ENCODE measurements at places on chromosomes 1 and 21. TPM values are rescaled to one million over a fixed set of nuclear protein-coding genes. Genes with fewer than 3 reads are reported as not detected.

Gene CR1L
- total RNA-seq = not detected

Gene DCDC2B
- total RNA-seq = not detected

Gene OR1C1
- total RNA-seq = not detected

Gene OR14K1
- not detected for total RNA-seq

Gene NR1I3
- not detected for total RNA-seq

Gene GPR161
- total RNA-seq = 22.6 TPM

Gene HSPB7
- total RNA-seq = 45.2 TPM

Gene NHLH1
- 0.07 TPM for total RNA-seq

Gene SPRR5
- total RNA-seq = not detected

Gene AQP10
- 0.13 TPM for total RNA-seq

Gene OPRD1
- under 0.01 TPM for total RNA-seq

Gene UMODL1
- 0.03 TPM for total RNA-seq

Gene CDCA8
- 3.7 TPM for total RNA-seq

Gene ATP1A4
- not detected for total RNA-seq

Gene DNAJC11
- total RNA-seq = 44.4 TPM

Gene TSSK3
- total RNA-seq = 0.13 TPM

Gene NFASC
- 47.6 TPM for total RNA-seq

Gene GNG4
- under 0.01 TPM for total RNA-seq

Gene KLHDC9
- 0.98 TPM for total RNA-seq

Gene TAF5L
- 14.8 TPM for total RNA-seq

Gene C1orf53
- total RNA-seq = 1.4 TPM

Gene TMEM82
- not detected for total RNA-seq

Gene TNNI3K
- total RNA-seq = not detected

Gene SPRR2A
- total RNA-seq = not detected

Gene FLG
- total RNA-seq = 0.23 TPM

Gene SH2D1B
- not detected for total RNA-seq

Gene AADACL4
- not detected for total RNA-seq

Measured in smooth muscle cell of the pulmonary artery (primary cell).